Kidney (tissue), 22 donors: ENCODE measurements at places on chromosomes 13 and 19. TPM values are rescaled to one million over a fixed set of nuclear protein-coding genes. Genes with fewer than 3 reads are reported as not detected.

RNF113B gene
- not detected for total RNA-seq

DNA sequence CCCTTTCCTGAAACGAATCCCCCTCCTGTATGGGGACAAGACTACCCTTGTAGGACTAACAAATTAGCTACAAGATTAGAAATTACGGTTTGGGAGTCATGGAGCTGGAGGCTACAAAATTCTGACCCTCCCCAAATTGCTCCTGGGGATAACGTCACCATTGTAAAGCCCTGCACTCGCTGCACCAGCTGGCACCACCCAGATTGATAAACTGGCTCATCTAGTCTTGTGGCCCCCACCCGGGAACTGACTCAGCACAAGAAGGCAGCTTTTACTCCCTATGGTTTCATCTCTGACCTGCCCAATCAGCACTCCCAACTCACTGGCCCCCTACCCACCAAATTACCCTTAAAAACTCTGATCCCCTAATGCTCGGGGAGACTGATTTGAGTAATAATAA is 150.6 kb upstream of the TSC22D1 start:
- H3K27ac ChIP-seq = no peak overlapping the region
- H3K27me3 ChIP-seq = no peaks in the 10 kb centered on the region
- DNase-seq = no peak
- no peaks in the 10 kb centered on the region for H3K36me3 ChIP-seq

CLDN10 gene
- 144 TPM for total RNA-seq

- no peaks in the 10 kb centered on the region for H3K36me3 ChIP-seq
- DNase-seq = peak; percentile 20
- no peak overlapping the region for H3K4me3 ChIP-seq
- H3K27ac ChIP-seq = no peak overlapping the region
Observed at GRCh38 chr13:100789481-100789880, 114.9 kb upstream of the TMTC4 start.

DNA sequence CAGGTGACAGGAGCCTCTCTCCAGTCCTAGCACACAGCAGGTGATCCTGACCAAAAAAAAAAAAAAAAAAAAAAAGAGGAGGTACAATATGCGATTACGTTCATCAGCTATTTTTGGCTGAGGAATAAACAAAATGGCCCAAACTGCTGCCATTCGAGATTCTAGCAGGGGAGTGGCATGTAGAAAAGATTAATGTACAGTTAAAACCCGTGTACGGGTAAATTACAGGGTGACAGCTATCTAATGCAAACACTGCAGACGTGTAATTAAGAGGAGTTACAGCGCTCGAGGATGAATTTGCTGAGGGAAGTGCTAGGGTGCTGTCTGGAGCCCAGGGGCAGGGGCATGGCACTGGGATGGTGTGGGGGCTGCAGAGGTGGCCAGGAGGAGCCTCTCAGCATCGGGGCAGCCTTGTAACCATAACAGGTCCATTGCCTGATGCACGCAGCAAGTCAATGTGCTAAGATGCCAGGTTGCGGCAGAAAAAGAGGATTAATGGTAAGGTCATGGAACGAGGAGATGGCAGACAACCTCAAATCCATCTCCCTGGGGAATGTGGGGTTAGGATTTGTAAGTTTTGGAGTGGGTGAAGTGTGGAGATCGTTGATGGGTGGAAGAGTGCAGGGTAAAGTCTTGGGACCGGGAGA is 17.4 kb downstream of the CHST8 start:
- H3K4me3 ChIP-seq = no peak overlapping the region
- peak; percentile 32 for DNase-seq
- H3K27me3 ChIP-seq = no peaks in the 10 kb centered on the region
- H3K4me1 ChIP-seq = no peaks in the 10 kb centered on the region
- no peaks in the 10 kb centered on the region for H3K36me3 ChIP-seq

ZNF570 gene
- 8.2 TPM for total RNA-seq

MAB21L1 gene
- total RNA-seq = 0.47 TPM

RYR1 gene
- 2.8 TPM for total RNA-seq

DNA sequence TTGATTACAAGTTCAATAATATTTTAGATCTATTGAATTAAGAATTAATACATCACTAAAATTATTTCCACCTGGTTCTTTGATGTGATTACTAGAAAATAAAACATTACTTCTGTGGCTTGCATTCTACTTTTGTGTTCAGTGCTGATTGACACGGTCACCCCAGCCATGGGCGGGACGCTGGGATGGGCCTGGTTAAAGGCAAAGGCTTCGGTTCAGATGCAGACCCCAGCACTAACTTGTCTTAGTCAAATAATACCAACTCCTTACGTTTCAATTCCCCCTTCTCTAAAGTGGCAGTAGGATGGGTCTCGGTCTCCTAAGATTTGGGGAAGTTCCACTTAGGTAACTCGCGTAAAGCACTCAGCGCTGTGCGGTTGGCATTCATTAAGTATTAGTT is 144.9 kb downstream of the URI1 start:
- DNase-seq = no peak
- H3K27ac ChIP-seq = no peak overlapping the region
- H3K36me3 ChIP-seq = no peaks in the 10 kb centered on the region
- no peaks in the 10 kb centered on the region for H3K27me3 ChIP-seq

DNA sequence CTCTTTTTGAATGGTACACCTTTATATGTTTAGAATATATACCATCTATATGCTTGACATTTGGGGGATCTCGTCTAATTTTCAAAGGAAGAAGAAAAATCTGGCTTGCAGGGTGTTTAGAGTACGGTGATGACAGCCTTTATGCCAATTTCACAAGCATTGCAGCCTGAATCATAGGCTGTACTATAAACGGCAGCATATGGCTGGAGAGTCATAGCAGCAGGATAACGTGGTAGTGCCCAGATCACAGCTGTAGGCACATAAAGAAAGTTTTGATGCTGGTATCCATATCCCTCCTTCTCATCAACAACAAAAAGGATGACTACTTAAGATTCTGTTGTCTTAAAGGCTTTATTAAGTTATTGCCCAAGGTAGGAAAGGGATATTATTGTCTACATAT is 253.0 kb downstream of the PCDH9 start:
- no peaks in the 10 kb centered on the region for H3K4me1 ChIP-seq
- H3K27me3 ChIP-seq = no peaks in the 10 kb centered on the region
- no peak overlapping the region for H3K4me3 ChIP-seq
- H3K27ac ChIP-seq = no peak overlapping the region

DNA sequence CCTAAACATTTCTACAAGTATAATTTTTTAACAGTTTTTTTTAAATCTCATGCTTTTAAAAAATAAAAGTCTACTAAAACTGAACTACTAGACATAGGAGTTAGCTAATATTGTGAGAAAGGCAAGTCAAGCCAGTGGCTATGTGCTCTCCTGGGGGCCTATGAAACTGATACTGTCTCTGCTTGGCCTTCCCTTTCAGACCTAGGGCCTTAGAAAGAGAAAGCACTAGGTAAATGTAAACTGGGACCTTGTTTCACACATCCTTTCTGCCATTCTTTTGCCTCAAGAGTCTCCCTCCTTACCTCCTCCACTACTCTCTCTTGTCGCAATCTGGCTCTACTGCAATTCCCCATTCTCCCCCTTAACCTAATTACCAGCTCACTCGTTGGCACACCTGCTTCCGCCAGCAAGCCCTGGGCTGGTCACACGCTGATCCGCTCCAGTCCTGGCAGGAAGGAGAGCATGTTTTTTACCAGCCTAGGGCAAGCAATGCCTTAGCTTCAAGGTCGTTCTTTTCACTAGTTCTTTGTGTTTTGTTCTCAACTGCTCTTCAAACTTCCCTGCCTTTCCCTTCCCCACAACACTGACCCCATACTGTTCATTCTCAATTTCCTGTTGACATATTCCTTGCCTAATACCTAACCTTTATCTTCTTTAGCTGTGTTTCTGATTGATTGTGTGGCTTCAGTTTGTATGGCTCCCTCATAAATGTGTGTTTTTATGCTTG is 23.1 kb downstream of the TBC1D4 start:
- no peaks in the 10 kb centered on the region for H3K36me3 ChIP-seq
- H3K4me1 ChIP-seq = peaks cover 21% of the 10 kb centered on the region
- H3K4me3 ChIP-seq = no peak overlapping the region
- no peaks in the 10 kb centered on the region for H3K27me3 ChIP-seq
- peak overlapping the region; percentile 78 for H3K27ac ChIP-seq
- DNase-seq = peak; percentile 45

DNA sequence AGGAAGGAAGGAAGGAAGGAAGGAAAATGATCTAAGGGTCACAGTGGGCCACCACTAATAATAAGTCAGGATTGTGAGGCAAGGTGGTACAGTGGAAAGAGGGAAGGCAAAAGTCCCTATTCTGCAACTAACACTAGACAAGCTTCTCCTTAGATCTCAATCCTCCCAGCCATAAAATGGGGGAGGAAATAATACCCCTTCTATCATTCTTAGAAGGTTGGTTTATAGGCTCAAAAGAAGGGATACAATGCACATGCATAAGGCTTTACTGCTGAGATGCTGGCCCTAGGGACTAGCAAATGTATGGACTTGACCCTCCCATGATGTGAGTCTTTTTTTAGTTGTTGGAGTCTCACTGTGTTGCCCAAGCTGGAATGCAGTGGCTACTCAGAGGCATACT is 167.7 kb upstream of the ZNF507 start:
- H3K27ac ChIP-seq = no peak overlapping the region
- no peaks in the 10 kb centered on the region for H3K4me1 ChIP-seq
- H3K36me3 ChIP-seq = no peaks in the 10 kb centered on the region
- no peak for DNase-seq
- H3K27me3 ChIP-seq = no peaks in the 10 kb centered on the region

ATP4A gene
- not detected for total RNA-seq

GRCh38 chr13:64884976-64885375 is 2345.2 kb downstream of the PCDH9 start:
- DNase-seq = no peak
- H3K27ac ChIP-seq = no peak overlapping the region
- H3K27me3 ChIP-seq = no peaks in the 10 kb centered on the region
- no peaks in the 10 kb centered on the region for H3K36me3 ChIP-seq
- H3K4me1 ChIP-seq = no peaks in the 10 kb centered on the region

N4BP2L1 gene
- 14.5 TPM for total RNA-seq

GRCh38 chr13:96946709-96947311 is 47.5 kb downstream of the OXGR1 start:
- no peaks in the 10 kb centered on the region for H3K36me3 ChIP-seq
- no peak overlapping the region for H3K27ac ChIP-seq
- no peak for DNase-seq
- H3K4me3 ChIP-seq = no peak overlapping the region

IL11 gene
- 0.47 TPM for total RNA-seq

GRCh38 chr19:12983542-12984142 is 11.6 kb upstream of the NFIX start:
- H3K27ac ChIP-seq = no peak overlapping the region
- DNase-seq = peak; percentile 87
- peaks cover 4% of the 10 kb centered on the region for H3K4me1 ChIP-seq
- no peak overlapping the region for H3K4me3 ChIP-seq

DNA sequence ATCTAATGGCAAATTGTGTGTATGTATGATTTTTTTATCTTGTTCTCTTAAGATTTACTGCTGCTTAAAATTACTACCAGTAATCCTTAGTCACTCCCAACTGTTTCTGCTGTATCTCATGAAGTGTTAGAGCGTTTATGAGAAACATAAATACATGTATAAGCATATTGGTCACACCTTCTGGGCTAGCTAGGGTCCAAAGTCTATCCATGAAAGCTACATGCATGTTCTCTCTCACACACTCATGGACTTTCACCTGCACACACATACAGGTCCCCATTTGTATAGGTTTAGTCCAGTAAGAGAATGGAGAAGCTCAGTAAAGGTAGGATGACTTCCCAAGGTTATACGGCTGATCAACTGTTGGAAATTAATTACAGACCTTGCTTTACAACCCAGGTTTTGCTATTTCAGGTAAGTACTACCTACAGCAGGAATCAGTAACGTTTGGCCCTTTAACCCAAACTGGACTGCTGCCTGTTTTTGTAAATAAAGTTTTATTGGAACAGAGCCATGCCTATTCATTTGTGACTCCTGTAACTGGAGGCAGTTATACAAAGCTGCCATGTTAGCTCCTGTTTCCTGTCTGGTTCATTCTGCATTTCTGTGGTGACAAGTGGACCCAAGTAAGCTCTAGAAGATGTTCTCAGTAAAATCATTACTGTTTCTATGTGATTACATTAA is 15.3 kb downstream of the METTL21C start:
- no peak overlapping the region for H3K27ac ChIP-seq
- peaks cover 8% of the 10 kb centered on the region for H3K36me3 ChIP-seq
- no peaks in the 10 kb centered on the region for H3K27me3 ChIP-seq
- DNase-seq = no peak
- no peaks in the 10 kb centered on the region for H3K4me1 ChIP-seq

DNA sequence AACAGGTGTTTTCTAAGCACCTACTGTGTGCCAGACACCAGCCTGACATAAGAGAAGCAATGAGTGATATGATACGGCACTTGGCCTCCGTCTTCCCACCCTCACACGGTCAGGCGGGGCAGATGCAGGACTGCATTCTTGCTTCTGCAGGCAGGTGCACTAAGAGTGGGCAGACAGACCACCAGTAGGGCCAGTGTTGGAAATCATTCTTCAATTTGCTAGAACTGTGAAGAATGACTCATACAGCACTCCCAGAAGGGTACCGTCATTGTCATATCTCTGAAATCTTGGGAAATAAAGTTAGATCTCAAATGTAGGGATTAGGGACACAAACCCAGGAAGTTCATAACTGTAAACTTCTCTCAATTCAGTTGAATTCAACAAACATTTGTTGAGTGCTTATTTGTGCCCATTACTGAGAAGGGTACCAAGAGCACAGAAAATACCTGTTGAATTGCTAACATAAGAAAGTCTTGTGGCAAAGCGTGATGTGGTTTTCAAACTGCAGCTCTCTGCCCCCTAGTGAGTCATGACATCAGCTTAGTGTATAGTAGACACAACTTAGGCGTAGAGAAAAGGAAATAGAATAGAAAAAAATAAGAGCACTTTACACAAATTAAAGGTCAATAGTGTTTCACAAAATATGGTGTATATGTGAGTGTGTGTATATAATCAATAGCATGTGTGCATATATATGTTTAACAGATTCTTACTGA is 76.1 kb downstream of the TEX26 start:
- H3K4me3 ChIP-seq = no peak overlapping the region
- no peaks in the 10 kb centered on the region for H3K4me1 ChIP-seq
- no peak overlapping the region for H3K27ac ChIP-seq
- no peaks in the 10 kb centered on the region for H3K36me3 ChIP-seq

DNA sequence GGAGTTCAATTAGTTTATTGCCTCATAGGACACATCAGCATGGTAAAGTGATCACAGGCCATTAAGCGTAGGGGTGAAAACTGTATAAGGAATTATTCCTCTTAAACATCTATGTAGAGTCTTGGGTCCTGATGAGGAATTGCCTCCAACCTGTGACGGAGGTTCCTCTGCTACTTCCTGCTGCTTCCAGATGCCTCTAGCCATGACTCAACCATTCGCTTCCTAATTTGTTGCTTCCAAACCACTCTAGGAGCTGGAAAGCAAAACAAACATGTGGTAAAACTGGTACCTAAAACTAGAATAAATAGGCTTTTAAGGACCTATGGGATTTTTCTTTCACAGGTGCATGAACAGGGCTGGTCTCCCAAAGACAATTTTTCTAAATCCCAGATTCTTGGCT is 253.8 kb downstream of the KLF12 start:
- no peak for DNase-seq
- no peak overlapping the region for H3K4me3 ChIP-seq
- no peaks in the 10 kb centered on the region for H3K36me3 ChIP-seq
- no peak overlapping the region for H3K27ac ChIP-seq

- H3K27ac ChIP-seq = no peak overlapping the region
- peaks cover 2% of the 10 kb centered on the region for H3K36me3 ChIP-seq
- H3K4me3 ChIP-seq = no peak overlapping the region
- DNase-seq = no peak
- no peaks in the 10 kb centered on the region for H3K27me3 ChIP-seq
- H3K4me1 ChIP-seq = no peaks in the 10 kb centered on the region
Observed at GRCh38 chr13:33244210-33244906, 41.2 kb downstream of the STARD13 start.

- H3K27me3 ChIP-seq = peaks cover 10% of the 10 kb centered on the region
- DNase-seq = no peak
- H3K4me1 ChIP-seq = peaks cover 2% of the 10 kb centered on the region
- H3K27ac ChIP-seq = no peak overlapping the region
Observed at GRCh38 chr19:47417107-47417745, 2.1 kb downstream of the MEIS3 start.
